ENCODE measurements at places on chromosomes 4 and X. TPM values are rescaled to one million over a fixed set of nuclear protein-coding genes. Genes with fewer than 3 reads are reported as not detected.

- DNase-seq: no peak
These were observed 9.9 kb downstream of the USP9X start for GRCh38 chrX:41095174-41095573.

DNA sequence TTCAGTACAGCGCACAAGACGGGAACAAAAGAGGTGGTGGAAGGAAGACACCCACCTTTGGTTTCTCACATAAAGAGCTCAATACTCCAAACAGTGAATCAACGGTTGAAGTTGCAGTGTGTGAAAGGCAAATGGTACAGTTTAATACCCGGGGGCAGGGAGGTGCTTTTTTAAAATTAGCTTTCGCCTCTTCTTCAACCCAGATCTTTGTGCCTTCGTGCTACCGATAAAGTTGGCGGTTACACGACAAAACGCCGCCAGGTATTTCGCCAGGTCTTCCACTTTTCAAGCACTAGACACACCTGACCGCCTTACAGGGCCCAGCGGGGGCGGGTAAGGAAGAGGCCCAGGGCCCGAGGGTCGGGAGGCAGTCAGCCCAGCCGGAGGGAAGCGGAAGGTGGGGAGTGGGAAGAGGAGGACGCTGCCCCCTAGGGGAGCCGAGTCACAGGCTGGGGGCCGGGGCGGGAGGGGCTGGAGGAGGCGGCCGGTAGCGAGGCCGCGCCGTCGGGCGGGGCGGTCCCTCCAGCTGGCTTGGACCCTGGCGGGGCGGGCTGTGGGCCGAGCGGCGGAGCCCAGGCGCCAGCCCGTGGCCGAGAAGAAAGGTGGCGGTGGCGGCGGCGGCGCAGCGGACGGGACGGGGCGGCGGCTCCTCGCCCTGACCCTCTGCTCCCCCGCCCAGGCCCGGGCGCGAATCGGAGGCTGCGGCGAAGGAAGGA, 16.0 kb downstream of the UTP3 start:
- DNase-seq: peak; percentile 85

GRCh38 chr4:169047956-169048355, 37.9 kb upstream of the CBR4 start:
- DNase-seq: no peak

GRCh38 chrX:39205467-39205866, 404.2 kb downstream of the MID1IP1 start:
- no peak for DNase-seq

The FDCSP gene
- total RNA-seq: not detected

DNA sequence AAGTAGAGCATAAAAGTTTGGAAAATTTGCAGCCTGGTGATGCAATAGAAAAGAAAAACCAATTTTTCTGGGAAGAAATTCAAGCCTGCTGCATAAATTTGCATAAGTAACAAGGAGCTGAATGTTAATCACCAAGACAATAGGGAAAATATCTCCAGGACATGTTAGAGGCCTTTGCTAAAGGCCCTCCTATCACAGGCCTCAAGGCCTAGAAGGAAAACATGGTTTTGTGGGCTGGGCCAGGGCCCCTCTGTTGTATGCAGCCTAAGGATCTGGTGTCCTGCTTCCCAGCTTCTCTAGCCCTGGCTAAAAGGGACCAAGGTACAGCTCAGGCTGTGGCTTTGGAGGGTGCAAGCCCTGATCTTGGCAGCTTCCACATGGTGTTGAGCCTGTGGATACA, 6.2 kb upstream of the RTL3 start:
- DNase-seq: no peak

The SASH3 gene
- 240 TPM for total RNA-seq

GRCh38 chrX:45007598-45007997, 134.6 kb downstream of the KDM6A start:
- peak; percentile 33 for DNase-seq

GRCh38 chrX:45322820-45323219, 122.1 kb upstream of the DIPK2B start:
- no peak for DNase-seq

DNA sequence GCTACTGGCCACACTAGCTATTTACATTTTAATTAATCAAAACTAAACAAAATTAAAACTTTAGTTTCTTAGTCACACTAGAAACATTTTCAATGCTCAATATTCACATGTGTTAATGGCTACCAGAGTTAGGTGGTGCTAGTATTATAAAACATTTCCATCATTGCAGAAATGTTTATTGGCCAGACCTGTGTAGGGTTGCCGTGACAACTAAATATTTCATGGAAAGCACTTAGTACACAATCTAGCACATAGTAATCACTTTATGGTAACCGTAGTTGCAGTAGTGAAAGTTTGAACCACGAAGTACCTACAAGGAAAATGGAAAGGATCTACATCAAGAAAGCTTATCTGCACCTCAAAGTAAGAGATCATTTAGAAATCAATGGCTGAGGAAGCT, 95.9 kb downstream of the HS6ST2 start:
- no peak for DNase-seq

DNA sequence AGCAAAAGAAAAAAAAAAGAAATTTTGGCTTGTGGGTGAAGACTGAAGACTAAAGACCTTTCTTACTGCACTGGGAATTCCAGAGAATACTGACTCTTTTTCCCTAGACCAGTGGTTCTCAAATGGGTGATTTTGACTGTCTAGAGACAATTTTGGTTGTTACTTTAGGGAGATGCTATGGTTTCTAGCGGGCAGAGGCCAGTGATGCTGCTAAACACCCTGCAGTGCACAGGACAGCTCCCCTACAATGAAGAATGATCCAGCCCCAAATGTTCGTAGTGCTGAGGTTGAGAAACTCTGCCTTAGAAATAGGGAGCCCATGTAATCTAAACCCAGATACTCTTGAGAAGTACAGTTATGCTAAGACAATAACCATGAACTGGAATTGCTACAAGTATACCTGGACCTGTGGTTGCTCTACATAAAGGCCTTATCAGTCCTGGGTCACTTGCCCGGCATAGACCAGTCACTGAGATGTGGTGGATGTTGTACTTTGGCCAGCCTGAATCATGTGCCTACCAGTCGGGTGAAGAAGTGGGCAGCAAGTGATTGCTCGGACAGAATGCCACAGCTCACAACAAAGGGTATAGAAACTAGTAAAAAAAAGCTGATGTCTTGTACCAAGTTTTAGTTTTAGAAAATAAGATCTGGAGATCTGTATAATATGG, 16.0 kb downstream of the ARHGAP10 start:
- DNase-seq: no peak

Data from B cell (primary cell).